Left kidney (tissue), 8 donors: ENCODE measurements at places on chromosomes 11 and 22. TPM values are rescaled to one million over a fixed set of nuclear protein-coding genes. Genes with fewer than 3 reads are reported as not detected.

GRCh38 chr22:36358533-36359469, 29.0 kb downstream of the MYH9 start:
- DNase-seq = no peak

- peak; percentile 32 for DNase-seq
Measured at GRCh38 chr11:10208131-10208575, 85.9 kb downstream of the SBF2 start.

DNA sequence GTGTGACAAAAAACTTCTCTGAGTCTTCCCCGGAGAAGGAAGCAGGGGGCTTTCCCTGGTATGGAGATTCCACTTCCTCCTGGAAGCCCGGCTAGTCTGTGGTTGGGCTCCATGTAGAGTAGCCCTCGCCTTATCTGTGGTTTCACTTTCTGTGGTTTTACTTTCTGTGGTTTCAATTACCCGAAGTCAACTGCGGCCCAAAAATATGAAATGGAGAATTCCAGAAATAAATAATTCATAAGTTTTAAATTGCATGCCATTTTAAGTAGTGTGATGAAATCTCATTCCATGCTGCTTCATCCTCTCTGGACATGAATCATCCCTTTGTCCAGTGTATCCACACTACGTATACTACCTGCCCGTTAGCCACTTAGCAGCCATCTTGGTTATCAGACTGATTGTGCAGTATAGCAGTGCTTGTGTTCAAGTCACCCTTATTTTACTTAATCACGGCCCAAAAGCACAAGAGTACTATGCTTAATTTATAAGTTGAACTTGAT, 275.0 kb upstream of the SESN3 start:
- no peak for DNase-seq

DNA sequence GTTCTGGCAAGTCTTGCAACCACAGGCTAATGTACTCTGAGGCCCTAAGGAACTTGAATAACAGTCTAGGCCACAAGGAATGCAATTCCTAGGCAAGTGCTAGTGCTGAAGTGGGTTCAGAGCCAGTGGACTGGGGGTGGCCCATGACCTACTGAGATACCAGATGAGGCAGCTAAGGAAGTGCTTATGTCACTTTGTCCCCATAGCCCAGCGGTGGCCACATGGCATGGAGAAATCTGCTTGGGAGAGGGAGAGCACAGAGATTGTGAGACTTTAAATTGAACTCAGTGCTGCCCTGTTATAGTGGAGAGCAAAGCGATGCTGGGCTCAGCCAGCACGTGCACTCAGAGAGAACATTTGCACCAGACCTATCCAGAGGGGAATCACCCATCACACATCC, 629.5 kb downstream of the JRKL start:
- DNase-seq = no peak

The SEPTIN3 gene
- 7.7 TPM for polyA plus RNA-seq

The OR5B21 gene
- polyA plus RNA-seq = not detected
